LHCN-M2 (cell line): ENCODE measurements at places on chromosomes 3 and 15. TPM values are rescaled to one million over a fixed set of nuclear protein-coding genes. Genes with fewer than 3 reads are reported as not detected.

CCR9 gene
- total RNA-seq: not detected in 2 replicates

IL5RA gene
- not detected in 2 replicates for total RNA-seq

DNA sequence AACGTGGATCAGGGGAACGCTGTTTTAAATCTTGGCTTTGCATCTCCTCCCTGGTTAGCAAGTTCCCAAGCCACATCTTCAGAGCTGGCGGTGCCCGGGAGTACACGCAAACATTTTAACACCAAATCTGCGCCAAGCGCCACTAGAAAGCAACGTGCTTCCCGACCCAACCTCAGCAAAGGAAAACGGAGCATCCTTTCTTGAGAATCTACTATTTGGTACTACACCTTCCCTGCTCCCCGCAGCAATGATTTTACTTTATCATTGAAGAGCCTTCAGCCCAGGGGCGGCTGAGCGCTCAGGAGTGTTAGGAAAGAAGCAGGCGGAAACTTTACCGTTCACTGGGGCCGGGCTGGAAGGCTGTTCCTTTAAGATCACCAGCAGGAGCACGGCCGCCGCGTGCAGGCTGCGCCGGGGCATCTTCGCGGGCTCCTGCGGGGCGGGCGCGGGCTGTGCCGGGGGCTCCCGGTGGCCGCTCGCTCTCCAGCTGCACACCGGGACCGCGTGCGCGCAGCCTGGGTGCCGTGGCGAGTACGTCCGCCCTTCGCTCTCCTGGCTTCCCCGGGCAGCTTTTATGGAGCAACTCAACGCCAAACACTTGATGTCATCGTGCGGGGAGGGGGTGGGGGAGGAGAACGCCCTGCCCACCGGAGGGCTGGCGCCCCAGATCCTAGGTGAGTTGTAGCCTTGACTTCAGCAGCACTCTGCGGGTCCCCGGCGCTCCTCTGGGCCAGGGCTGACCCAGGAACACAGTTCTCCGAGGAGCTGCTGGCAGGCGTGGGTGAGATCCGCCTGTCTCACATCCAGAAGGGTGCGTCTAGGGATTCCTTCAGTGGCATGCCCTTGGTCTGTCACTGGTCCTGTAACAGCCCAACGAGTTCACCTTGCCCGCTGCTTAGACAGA is at the start of gene CA12:
CA12 (minus strand) TSS at position 546 of the 904 bp plus-strand sequence; CDS start at position 420, 126 bp downstream.
- DNase-seq: peak; percentile 13

CLDN11 gene
- 0.86 TPM in 1 of 2 replicates, not detected in the other for total RNA-seq
